ENCODE measurements at places on chromosomes 2 and 18.

- no peak for DNase-seq
Measured at GRCh38 chr2:237712477-237713377, 85.3 kb downstream of the LRRFIP1 start.

GRCh38 chr2:133369901-133370658 lies 198.2 kb downstream of the NCKAP5 start:
- no peak for DNase-seq

- no peak for DNase-seq
Measured at GRCh38 chr18:28030458-28030857, 146.5 kb downstream of the CDH2 start.

- DNase-seq = no peak
Measured at GRCh38 chr18:56298935-56299334, 339.5 kb downstream of the TXNL1 start.

DNA sequence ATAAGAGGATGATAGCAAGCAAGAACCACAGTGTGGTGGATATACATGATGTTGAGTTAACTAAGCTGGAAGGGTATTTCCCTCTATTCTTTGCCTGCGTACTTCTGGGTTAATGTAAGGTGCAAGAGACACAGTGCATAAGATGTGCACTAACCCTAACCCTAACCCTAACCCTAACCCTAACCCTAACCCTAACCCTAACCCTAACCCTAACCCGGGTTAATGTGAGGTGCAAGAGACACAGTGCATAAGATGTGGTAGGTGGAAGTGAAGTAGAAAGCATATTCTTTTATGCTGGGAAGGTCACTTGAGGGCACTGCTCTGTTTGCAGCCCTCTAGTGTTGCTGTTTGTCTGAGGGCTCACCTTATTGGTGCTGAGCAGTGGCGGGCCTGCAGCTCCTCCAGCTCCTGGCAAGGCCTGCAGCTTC lies 181.5 kb upstream of the ITGA4 start:
- DNase-seq = no peak

GRCh38 chr2:160911258-160911657 lies 249.0 kb upstream of the TANK start:
- DNase-seq = no peak
